Retina (tissue), 1 donor: ENCODE measurements at places on chromosomes 1 and 21.

- DNase-seq = no peak
Measured at GRCh38 chr1:19123837-19124236, 86.2 kb downstream of the UBR4 start.

DNA sequence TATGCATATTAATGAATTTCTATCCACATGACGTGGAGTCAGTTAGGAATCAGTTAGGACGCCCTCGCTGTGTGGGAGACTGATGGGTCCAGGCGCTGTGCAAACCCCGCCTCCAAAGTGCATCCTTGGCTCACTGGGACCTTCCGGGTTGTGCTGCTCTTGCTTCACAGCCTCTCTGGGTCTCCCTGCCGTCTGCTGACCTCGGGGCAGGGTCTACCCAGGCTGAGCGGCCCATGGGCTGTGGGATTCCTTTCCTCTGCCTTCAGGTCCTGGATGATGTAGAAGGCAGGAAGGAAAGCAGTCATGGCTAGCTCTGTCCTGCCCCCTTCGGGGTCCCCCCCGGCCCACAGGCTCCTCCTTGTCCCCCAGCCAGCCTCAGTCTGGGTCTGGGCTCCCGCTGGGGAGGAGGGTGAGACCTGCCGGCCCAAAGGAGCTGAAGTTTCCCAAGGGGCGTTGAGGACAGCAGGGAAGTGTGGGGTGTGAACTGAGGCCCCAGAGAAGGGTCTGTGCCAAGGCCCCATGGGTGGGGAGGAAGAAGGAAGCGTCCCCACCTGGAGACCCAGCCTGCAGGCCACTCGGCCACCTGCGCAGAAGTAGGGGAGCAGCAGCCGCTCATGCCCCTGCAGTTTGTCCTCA lies 24.6 kb upstream of the CDK11A start:
- no peak for DNase-seq

DNA sequence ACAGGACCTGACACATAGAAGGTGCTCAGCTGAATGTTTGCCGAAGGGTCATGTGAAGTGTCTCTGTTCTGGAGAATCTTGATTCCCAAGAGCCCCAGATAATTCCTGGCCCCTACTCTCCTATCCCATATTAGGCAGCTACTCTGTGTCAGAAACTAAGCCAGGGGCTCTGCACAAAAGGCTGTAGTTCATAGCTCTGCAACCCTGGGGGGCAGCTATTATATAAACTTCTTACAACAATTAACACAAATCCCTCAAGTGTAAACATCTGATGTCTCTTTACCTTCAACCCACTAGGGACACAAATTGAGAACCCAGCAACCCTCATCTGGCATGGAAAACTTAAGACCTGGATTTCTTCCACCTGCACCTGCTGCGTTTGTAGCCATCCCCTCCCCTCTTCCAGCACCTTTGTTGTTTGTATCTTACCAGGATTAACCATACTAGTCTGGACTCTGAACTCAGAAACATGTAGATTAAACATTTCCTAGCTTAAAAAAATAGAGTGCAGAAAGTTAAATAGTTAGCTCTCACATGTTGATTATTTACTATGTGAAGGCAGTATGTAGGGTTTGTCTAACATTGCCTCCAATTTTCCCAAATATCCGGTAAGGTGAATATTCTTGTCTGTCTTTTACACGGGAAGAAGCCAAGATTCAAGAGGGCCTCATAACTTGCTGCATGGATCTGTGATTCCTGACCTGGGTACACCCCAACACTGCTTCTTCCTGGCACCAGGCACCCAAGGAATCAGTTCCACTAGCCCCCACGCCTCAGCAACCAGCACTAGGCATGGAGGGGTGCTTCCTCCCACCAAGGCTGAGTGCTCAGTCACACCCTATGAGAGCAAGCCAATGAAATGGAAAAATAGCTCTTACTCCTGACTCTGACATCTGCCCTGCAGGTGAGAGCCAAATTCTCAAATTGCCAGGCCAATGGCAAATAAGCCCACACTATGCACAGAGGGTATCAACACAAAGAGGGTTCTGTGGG lies 220.7 kb upstream of the HOOK1 start:
- DNase-seq = no peak

DNA sequence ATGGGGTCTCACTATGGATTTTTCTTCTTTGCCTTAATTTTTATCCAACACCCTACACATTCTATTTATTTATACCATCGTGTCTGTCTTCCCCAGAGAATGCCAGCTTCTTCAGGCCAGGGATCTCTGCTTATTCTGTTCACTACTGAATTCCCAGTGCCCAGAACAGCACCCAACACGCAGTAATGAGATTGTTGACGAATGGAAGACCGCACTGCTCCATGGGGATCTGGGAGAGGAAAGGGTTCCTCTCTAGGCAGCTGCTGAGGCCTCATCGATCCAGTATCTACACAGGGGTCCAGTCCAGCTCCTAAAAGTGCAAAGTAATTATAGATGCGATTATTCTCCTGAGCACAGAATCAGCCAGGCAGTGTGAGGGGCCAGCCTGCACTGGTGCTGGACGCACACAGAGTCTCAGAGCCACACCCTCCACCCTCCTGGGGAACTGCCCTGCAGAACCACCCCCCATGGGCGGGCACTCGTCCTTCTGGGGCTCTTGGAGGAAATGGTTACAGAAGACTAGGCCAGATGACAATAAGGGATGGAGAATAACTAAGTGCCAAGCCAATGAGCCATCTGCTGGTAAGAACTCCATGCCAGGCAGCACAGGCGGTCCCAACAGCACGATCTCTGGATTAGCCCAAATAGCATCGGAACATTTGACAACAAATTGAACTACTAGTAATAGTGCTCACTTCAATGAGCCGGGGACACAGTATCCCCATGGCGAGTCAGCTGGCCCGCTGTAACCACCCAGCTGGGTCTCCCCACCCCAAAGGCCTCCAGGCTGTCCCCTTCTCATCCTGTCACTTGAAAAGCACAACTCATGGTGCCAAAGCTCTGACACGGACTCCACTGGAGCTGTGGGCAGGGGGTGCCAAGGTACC lies 1.7 kb upstream of the PDE9A start:
- peak; percentile 46 for DNase-seq

DNA sequence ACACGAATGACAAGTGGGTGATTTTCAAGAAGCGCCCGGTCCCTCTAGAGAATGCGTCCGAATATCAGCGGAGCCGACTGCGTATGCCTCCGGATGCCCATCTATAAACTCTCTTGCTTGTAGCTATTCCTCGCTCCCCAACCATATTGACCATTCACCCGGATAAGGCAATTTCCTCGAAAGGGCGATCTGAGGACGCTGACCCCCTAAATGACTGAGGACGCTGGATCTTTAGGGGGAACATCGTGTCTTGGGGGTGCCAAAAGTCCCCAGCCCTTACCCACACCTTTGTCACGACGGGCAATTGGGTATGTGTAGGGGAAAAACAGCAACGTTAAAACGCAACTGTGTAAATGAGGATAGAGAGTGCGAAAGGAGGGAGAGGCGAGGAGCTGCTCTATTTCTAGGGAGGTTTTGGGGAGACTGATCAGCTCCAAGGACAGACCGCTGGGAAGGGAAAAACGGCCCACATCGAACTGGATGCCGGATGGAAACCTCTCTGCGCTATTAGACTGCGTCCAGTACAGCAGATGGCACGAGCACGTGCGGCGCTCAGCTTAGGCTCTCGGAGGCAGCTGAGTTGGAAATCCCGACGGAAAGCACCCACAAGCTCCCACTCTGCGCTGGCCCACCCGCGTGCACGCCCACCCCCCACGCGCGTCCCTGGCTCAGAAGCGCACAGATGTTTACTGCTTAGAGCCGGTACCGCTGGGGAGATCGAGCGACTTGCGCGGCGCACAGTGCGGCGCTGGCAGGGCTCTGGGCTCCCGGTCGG lies 2.9 kb upstream of the PRRX1 start:
- peak; percentile 79 for DNase-seq
